ENCODE measurements at places on chromosomes 16 and 17. TPM values are rescaled to one million over a fixed set of nuclear protein-coding genes. Genes with fewer than 3 reads are reported as not detected.

GRCh38 chr16:53713403-53714204 lies 9.6 kb downstream of the FTO start:
- no peak for DNase-seq

GRCh38 chr17:65356536-65356935 lies 204.9 kb downstream of the AXIN2 start:
- no peak for DNase-seq

GRCh38 chr17:6306820-6307219 lies 128.1 kb downstream of the AIPL1 start:
- DNase-seq, result no peak

DNA sequence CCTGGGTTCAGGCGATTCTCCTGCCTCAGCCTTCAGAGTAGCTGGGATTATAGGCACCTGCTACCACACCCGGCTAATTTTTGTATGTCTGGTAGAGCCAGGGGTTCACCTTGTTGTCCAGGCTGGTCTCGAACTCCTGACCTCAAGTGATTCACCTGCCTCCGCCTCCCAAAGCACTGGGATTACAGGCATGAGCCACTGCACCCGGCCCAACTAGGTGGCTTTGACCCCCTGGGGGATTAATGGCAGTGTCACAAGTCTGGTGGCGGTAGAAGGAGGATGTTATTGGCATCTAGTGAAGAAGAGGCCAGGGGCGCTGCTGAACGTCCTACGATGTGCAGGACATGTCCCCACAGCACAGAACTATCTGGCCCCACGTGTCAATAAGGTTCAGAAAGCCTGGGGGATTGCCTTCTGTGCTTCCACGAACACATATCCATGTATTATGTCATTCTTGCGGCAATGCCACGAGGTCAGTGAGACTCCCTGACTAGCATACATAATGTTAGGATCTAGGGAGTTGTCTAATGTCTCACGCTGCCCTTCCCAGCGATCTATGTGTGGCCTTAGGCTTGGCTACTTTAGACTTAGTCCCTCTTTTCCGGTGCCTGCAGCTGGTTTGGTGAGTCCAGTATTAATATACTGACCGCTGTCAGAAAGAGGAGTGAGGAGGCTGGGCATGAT lies 75.8 kb downstream of the ABCC6 start:
- no peak for DNase-seq

DNA sequence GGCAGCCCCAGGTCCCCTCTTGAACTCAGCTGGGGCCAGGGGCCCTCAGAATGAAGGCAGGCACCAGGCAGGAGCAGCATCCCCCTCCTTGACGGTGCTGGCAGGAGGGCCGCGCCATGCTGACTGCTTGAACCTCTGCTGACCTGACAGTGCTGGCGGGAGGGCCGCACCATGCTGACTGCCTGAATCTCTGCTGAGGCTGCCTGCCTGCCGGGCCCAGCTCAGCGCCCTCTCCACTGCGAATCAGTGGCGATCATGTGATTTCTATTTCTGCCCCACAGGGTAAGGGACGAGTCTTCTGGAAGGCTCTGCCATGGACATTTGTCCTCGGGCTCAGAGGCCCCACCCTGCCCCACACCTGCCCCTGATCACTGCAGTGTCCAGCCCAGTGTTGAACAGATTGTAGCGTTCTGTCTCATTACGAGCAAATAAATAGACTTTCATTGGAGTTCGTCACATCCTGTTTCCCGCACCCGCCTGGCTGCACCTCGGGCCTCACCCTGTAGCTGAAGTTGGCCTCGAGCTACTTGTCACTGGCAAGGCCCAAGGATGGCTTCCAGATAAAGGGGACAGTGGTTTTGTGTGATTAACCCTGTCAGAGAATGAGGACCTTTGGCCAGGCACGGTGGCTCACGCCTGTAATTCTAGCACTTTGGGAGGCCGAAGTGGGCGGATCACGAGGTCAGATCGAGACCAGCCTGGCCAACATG lies 8.6 kb downstream of the C16orf90 start:
- no peak for DNase-seq

- no peak for DNase-seq
Observed at GRCh38 chr17:72945473-72945872, 147.0 kb downstream of the SLC39A11 start.

DNA sequence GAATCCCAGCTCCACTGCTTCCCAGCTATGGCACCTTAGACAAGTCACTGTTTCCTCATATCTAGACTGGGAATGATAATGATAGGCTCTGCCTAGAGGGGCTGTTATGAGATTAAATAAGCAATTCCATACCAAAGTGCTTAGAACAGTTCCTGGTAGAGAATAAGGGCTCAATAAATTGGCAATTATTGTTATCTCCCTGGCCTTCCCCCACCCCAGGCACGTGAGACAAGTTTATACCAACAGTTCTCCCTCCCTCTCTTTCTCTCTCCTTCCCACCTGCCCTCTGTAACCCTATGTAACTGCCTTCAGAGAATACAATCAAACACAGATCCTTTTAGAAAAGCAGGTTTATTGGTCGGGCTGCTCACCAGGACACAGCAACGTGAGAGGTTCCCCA lies 13.9 kb upstream of the STAT3 start:
- DNase-seq, result no peak

DNA sequence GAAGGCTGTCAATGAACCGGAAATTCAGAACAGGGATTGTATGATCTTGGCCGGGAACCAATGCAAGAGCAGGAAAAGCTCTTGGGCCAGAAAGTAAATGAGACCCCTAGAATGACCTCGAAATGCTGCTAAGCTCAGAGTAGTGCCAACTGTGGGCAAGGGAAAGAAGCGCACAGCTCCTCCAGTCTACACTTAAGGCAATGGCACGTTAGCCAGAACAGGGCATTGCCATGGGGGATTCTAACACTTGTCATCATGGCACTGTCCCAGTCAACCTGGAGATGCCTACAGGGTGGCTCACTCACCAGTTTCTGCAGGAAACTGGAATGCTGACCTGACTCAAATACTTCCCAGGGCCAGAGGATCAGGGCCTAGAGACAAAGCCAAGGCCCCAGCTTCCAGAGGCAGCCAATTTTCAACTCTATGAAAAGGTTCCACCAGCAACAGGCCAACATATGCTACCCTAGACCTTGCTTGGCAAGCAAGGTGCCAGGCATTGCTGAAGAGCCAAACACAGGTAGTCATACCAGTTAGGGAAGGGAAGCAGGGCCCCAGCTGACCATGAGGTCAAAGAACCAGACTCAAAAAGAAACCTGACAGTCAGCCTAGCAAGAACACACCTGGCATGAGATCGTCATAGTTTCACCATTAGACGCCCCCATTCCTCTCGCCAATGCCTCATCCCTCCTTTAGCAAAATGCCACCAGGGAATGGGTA lies 34.9 kb downstream of the ARHGAP17 start:
- DNase-seq, result no peak

GRCh38 chr17:77881545-77881944 lies 77.0 kb upstream of the TNRC6C start:
- DNase-seq, result peak; percentile 89

DNA sequence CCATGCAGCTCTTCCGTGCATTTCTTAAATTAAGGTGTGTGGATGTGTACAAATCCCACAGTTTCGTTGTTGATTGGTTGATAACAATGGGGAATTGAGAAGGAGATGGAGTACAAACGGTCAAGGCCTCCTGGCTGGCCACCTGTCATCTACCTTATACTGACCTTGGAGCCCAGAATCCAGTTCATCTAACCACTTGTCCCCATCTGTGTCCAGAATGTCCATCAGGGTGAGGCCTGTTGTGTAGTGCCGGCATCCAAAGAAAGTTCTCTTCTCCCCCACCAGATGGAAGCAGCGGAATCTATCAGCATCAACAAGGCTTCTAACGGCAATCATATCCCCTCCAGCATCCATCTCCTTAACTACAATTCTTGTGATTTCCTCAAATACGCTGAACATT lies 1.5 kb downstream of the GSDMB start:
- DNase-seq, result no peak

Gene IRX6
- not detected for total RNA-seq

Gene KRT40
- total RNA-seq, result not detected

Gene SULT1A1
- 6.2 TPM for total RNA-seq

Gene KRTAP4-4
- not detected for total RNA-seq

Gene ZNF768
- 6.0 TPM for total RNA-seq

Gene RIPOR1
- 32.7 TPM for total RNA-seq

Gene CD300LB
- total RNA-seq, result not detected

Data from activated CD4-positive, alpha-beta memory T cell treated with anti-CD3 and anti-CD28 coated beads, Interleukin-2, amount 10 ng/mL, durations not matched to agents 7 days and 5 days (primary cell).